ENCODE measurements at places on chromosomes 12 and 14.

DNA sequence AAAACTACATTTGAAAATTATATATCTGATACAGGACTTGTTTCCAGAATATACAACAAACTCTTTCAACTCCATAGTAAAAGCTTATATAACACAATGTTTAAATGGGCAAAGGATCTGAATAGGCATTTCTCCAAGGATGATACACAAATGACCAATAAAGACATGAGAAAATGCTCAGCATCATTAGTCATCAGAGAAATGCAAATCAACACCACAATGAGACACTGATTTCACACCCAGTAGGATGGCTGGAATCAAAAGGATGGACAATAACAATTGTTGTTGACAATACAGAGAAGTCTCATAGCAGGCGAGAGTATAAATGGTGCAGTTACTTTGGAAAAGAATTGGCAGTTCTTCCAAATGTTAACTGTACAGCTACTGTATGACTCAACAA is 394.9 kb downstream of the BCL11B start:
- DNase-seq: no peak

DNA sequence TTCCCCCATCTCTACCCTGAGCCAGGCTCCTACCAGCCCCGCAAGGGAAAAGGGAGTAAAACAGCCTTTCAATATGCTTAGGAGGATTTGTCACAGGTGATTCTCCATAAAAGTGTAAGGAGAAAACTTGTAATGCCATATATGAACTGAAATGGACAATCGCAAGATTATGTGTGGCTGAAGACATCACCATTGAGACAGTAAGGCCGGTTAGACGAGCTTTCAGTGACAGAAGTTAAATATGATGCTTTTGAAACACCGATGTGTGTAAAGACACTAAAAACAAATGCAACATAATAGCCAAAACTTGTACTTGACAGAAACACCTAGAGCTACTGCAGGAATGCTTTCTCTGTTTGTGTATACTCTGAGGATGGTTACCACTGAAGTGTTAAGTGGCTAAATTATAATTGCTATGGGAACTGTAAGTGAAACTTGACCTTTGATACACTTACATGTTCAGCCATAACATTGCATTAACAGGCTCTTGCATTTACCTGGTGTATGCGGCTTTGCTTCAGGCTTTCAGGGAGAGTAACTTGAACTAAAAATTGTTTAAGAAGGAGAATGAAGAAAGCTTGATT is 42.3 kb downstream of the FAR2 start:
- DNase-seq: no peak

DNA sequence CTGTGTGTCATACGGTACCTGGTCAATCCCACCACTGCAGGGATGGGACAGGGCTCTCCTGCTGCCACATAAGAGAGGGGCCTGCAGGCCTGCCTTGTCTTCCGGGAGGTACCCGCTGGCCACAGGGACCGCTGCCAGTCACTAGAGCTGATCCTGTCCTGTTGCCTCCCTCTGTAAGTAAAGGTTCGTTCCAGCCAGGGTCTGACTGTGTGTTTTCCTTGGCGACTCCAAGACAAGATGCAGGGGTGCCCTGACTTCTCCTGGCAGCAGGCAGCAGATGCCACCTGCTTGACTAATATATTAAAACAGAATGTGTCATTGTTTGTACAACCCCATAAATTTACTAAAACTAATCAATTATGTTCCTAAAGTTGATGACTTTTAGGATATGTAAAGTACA is 41.5 kb upstream of the ASPG start:
- DNase-seq: no peak

GRCh38 chr14:103629503-103630121 is 601 bp downstream of the KLC1 start:
- DNase-seq: peak; percentile 71

DNA sequence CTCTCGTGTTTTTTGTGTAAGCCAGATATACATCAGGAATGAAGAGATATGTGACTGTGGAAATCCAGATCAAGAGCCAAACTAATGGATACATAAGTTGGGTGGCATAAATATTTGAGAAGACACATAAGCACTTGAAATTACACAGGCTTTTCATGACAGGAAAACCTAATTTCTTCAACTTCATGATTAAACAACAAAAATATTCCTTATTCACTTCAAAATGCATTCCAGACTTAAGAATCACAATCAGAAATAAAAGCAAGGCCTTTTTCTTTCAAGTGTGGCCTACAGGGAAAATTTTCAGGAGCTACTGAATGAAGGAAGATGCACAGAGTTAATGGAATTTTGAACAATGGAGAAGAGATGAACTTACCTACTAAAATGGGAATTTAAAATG is 515.6 kb downstream of the FOXG1 start:
- DNase-seq: no peak

DNA sequence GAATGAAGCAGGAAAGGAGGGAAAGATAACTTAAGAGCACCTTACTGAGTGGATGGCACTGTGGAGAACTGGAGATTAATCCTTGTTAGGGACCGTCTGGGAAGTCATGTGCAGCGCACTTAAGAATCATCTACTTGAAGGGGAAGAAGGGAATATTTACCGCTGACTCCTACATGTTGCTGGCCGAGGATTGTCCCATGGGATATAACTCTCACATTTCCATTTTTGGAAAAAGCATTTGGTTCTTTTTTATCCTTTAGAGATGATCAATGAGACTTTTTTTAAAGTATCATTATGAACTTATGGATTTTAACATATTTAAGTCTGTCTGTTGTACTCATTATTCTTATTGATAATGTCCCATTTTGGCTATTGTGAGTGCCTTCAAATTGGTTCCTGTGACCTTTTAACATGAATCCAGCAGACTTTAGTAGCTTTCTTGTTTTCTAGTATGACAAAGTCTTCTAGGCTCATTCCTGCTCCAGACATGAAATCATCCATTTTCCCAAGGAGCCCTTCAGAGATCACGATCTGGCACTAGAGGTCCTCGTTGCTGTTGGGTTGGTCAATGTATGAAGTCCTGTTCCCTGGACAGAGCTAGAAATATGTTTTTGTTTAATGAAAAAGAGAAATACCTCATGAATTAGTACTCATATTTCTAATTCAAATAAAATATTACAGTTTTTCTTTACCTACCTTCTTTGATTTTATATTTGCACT is 20.2 kb upstream of the FAM234B start:
- DNase-seq: no peak

GRCh38 chr12:101459642-101460346 is 15.3 kb upstream of the SPIC start:
- no peak for DNase-seq

DNA sequence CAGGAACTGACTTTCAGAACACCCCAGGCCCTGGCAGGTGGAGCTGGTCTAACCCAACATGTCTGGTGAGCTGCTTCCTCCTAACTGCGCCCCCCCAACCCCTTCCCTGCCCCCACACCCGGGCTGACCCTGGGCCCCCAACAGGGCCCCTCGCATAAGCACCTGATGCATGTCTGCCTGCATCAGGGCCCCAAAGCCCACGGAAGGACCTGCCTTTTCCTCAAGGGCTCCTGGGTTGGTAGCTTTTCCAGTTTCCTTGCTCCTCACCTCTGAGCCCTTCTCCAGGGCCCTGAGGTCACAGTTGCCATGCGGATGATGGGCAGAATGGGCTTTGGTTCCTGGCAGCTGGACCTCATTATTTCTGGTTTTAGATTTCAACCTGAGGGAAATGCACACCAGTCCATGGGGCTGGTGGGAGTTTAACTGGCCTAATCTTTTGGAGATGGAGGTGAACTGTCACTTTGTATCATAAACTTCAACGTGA is 18.5 kb downstream of the TESC start:
- no peak for DNase-seq

- no peak for DNase-seq
These were observed 124.7 kb downstream of the PAPOLA start for GRCh38 chr14:96626916-96627315.

DNA sequence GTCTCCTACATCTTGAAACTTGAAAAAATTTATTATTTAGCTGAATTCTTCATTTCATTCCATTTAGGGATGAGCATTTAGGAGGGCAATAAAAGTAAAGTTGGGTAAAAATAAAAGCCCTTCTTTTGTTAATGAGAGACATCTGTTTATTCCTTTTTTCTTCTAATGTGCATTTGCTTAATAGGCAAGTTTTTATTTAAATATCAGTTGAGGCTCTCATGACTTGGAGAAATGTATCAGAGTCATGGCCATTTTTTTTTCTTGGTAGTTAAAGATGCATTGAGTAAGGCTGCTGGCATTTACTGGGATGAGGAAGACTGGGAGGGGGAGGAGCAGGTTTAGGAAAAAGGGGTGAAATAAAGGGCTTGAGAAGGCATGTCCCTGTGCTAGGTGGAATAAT is 609.9 kb upstream of the TMEM132C start:
- DNase-seq: no peak

DNA sequence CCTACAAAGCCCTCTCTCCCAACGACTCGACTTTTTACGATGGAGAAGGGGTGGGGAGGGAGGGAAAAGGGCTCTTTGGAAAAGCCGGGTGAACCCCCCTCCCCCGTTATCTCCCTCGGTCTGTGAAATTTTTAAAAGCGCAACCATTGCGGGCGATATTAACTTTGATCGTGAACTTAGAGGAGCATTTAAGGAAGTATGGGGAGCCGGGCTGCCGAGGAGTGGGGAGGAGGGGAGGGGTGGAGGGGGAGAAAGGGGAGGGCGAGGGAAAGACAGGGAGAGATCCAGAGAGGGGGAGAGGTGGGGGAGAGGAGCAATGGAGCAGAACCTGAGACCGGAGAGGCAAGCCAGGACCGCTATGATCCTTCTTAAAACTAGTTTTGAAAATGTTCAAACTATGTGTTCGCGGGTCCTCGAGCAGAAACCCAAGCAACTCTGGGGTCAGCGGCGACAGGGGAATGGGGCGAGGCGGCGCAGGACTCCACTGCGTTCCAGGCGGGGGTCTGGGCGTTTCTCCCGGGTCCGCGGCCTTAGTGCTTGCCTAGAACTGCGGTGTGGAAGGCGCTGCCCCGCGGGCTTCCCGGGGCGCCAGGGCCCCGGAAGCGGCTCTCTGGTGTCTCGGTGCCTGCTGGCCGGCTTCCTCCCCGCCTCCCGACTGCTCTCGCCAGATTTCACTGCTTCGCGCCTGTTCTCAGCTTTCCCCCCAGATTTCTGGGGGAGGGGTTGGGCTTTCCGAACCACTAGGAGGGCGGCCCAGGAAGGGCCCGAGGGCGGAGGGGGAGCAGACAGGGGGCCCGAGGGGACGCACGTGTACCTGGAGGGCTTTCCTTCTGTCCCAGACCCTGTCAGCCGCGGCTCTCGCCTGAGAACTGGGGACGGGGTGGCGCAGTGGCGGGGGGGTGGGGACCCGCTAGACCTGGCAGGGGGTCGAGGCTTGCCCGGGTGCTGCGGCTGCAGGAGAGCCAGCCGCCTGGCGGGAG is at the start of gene HOTAIR:
Gene HOTAIR, minus strand, starts transcription at position 871 of the 980 bp plus-strand sequence.
- DNase-seq: no peak

DNA sequence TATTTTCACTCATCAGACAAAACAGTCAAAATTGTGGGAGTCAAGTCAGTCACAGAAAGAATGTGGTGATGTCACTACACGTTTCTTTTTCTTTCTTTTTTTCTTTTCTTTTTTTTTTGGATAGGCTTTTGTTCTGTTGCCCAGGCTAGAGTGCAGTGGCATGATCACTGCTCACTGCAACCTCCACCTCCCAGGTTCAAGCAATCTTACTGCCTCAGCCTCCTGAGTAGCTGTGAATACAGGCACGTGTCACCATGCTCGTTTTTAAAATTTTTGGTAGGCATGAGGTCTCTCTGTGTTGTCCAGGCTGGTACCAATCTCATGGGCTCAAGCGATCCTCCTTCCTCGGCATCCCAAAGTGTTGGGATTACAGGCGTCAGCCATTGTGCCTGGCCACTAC is 2.3 kb downstream of the CLECL1 start:
- no peak for DNase-seq

DNA sequence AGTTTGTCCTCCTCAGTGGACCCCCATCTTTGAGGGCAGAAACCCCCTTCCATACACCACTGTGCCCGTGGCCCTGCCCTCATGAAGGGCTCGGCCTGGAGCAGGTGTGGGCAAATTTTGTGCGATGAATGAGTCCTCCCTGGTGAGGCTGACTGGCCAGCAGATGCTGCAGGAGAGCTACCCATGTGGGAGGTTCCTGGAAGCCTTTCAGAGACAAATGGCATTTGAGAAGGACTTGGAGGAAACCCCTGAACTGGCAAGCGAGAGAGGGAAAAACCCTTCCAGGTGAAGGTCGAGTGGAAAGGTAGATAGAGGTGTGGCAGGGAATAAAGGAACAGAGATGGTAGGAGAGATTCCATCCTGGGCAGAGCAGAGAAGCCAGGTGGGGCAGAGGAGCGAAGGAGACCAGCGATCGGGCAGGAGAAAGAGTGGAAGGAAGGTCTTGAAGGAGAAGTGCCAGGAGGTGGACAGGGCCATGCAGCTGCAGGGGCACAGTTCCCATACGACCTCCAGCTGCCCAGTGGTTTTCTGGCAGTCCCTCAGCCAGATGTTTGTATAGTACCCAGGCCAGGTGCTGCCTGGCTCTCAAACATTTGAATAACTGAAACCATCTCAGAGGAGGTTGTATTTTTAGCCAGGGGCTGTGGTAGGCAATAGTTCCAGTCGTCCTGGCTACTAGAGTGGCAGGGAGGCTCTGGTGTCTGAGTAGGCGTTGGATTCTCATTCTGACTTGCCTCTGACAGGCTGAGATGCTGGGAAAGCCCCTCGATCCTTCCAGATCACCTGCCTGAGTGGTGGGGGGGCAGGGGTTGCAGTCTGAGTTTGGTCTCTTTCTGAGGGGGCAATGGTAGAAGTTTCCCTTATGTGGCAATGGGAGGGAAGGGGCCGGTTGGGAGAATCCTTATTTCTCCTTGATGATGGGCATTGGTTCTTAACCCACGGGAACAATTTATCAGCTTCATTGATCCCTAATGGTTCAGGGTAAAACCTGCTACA is 40.1 kb downstream of the FBXL14 start:
- no peak for DNase-seq

DNA sequence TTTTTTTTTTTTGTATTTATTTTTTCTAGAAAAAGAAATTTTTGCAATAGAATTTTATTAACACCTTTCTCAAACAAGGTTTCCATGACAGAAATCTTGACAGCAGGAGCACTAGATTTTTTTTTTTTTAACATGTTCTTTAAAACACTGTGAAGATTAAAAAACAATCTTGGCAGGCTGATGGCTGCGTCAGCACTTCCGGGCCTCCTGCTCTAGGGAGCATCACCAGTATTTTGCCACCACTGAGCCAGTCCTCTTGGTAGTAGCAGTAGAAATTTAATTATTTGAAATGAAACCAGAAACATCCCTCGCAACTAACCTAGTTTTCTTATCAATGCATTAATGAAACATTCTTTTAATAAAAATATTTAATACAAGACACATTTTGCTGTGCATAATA is 99.6 kb downstream of the APAF1 start:
- peak; percentile 24 for DNase-seq

GRCh38 chr14:60508707-60509437 is at the start of gene SIX6:
SIX6 (plus strand) TSS chr14:60509146; CDS start chr14:60509399, 253 bp downstream.
- DNase-seq: no peak

- DNase-seq: no peak
These were observed 14.0 kb upstream of the KLRD1 start for GRCh38 chr12:10293570-10294227.

GRCh38 chr12:7026854-7027253 is 8.6 kb upstream of the LPCAT3 start:
- no peak for DNase-seq
